Left cardiac atrium (tissue), 4 donors: ENCODE measurements at places on chromosomes 13 and 19. TPM values are rescaled to one million over a fixed set of nuclear protein-coding genes. Genes with fewer than 3 reads are reported as not detected.

- DNase-seq, result no peak
Observed at GRCh38 chr13:66128692-66129269, 1101.4 kb downstream of the PCDH9 start.

GRCh38 chr19:57664269-57665127 lies 4.2 kb upstream of the ZSCAN4 start:
- DNase-seq, result peak; percentile 68

DNA sequence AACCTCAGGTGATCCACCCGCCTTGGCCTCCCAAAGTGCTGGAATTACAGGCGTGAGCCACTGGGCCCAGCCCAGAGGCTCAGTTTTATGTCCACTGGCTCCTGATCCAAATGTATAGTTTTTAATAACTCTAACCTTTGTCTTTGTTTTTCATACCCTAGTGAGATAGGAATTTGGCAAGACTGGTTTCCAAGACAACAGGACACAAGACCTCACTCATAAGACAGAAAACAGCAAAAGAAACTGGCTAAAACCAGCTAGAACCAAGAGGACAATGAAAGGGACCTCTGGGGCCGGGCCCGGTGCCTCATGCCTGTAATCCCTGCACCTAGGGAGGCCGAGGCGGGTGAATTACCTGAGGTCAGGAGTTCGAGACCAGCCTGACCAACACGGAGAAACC lies 27.6 kb downstream of the CPT1C start:
- no peak for DNase-seq

GRCh38 chr13:32086366-32086765 lies 54.8 kb downstream of the FRY start:
- DNase-seq, result no peak

DNA sequence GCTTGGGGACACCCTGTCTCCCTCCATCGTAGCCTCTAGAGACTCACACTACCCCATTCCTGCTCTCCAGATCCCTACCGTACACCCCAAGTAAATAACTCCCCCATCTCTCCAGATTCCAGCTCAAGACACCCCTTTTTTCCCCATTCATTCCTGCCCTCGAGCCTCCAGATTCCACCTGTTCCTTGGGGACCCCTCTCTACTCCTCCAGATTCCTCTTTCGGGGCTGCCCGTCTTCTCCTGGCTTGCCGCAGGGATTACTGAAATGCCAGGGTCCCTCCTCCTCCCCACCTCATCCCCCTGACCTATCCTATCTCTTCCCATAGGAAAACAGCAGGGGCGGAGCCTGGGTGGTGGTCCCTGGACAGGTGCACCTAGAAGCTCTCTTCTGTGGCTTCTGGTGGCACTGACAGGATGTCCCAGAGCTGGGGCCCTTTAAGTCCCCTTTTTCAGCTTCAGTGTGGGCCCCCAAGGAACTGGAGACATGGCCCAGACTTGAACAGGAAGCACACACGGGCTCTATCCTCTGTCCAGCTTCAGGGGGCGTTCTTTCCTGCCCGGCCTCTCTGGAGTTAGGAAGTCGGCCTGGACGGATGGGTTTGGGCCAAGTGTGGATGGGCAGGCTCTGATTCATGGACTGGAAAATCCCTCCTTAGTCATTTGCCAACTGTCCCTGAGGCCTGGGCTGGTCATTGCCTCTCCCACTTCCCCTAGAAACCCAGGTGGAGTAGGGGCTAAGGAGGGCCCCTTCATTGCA lies 1.2 kb downstream of the ZSWIM4 start:
- DNase-seq, result peak; percentile 91

- no peak for DNase-seq
Observed at GRCh38 chr13:89695343-89696257, 1651.9 kb upstream of the MIR17HG start.

DNA sequence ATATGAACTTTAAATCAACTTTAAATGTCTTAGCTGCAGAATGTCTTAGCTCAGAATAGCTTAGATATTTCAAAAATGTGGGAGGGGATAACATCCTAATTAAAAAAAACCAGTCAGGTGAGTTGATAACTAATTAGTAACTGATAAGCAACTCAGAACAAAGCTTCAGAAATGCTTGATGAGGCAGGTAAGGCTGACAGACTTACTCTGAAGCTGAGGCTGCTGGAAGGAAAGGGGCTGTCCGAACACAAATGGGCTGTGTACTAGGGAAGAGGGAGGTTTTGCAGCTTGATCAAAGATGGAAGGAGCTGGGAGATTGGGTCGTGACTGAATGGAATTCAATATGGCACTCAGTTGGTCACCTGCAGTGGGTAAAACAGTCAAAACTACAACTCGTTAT lies 91.2 kb upstream of the FBXL3 start:
- DNase-seq, result no peak

DNA sequence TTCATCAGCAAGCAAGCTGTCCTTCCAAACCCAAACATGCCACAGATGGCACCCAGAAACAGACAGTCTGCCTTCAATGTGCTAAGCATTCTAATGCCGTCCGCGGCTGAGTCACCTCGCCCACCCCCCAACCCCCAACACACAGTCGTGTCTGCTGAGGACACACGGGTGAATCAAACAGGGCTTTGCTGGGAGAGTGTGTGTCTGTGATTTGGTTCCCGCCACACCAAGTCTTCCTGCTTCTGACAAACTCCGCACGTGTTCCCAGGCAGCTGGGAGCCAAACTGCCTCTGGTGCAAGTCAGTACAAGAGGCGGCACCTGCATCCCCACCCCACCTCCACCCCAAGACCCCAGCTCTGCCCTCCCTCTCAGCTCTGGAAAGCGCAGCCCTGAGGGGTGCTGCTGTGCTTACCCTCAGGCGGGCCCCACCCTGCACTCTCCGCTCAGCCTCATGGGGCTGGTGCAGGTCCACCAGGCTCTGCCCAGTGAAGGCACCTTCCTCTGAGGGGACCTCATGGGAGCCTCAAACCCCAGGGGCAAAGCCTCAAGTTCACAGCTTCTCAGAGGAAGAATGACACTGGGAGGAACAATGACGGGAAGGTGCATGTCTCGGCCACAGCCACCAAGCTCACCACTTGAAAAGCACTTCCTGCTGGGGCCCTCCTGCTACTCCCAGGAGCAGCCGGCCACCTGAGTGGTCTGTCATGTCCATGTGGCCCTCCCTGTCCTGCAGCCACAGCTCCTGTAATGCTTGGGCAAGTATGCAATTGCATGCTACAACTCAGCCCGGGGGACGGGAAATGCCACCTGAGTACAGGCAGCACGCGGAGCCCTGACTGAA lies 15.0 kb upstream of the SLC35E1 start:
- DNase-seq, result no peak

DNA sequence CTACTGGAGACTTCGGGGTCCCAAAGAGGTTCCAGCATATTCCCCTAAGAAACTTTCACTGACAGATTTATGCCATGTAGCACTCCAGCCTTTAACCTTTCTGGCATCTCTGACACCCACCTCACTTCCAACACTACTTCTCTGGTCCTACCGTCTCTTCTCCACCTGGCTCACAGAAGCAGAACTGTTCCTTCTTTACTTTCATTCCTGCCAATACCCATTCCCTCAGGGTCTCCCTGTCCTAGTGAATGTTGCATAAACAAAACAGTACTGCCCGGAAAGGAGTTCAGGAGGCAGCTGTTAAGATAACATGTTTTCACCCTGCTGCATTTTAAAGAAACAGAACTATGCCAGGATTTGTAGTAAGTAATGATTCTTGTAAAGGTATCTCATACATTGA lies 136.0 kb upstream of the MIR17HG start:
- DNase-seq, result no peak

DNA sequence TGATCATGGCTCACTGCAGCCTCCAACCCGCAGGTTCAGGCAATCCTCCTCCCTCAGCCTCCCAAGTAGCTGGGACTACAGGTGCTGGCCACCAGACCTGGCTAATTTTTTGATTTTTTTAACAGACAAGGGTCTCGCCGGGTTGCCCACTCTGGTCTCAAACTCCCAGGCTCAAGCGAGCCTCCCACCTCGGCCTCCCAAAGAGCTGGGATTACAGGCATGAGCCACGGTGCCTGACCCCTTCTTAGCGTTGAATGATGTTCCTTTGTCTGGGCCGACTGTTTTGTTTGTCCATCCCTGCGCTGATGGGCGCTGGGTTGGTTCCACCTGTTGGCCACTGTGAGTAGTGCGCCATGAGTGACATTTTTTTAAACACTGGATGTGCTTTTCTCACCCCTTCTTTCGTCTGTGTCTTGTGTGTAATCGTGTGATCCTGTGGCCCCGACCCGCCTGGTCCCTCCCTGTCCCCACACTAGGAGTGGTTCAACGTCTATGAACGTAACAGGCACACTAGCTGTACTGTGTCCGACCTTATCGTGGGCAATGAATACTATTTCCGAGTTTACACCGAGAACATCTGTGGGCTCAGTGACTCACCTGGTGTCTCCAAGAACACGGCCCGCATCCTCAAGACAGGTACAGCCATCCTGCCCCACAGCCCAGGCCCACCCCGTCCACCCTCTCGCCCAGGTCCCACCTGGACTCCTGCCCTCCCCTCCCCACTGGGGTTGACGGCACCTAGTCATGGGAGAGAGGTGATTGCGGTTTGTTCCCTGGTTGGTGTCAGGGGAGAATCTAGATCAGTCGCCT lies 15.0 kb upstream of the EMC10 start:
- DNase-seq, result peak; percentile 57

DNA sequence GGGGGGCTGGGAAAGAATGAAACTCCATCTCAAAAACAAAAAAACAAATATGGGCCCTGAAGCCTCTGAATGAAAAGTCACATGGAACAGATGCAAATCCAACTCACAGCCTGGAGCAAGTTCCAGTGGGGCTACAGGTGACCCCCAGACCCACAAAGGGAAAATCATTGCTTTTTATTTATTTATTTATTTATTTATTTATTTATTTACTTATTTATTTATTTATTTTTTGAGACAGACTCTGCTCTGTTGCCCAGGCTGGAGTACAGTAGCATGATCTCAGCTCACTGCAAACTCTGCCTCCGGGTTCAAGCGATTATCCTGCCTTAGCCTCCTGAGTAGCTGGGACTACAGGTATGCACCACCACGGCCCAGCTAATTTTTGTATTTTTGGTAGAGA lies 13.3 kb upstream of the CCL25 start:
- DNase-seq, result no peak

DNA sequence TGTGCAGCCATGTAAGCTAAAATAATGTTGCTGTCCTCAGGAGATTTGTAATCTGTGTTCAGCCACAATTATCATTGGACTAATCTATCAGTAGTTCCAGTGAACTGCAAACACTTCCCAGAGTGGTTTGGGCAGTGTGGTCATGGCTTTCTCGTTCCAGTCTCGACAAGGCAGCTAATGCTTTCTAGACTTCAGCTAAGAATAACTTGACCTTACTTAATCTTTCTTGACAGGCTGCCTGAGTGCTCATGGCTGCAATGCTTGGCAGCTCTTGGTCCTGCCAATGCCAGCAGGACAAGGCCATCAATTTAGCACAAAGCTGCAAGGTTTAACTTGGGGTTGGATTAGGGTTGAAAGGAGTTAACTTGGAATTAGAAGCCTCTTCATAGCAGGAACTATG lies 32.8 kb downstream of the ATP12A start:
- peak; percentile 32 for DNase-seq

GRCh38 chr19:27746691-27747380 lies 1466.1 kb downstream of the UQCRFS1 start:
- peak; percentile 41 for DNase-seq

DNA sequence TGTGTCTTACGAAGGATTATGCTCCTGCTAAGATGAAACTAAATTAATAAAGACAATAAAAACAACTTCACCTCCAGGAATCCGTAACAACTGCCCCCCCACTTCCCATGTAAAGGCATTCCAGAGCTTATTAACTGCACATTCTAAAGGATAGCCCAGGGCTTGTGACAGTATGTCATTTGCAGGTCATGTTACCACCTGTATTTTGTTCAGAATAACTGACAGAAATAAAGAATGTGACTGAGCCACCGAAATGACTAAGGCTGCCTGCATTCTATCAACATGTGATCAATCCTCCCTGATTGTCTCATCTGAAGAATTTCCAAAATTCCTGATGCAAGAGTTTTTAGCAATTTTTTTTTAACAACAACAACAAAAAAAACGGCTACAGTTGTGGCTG lies 117.2 kb downstream of the MIPEP start:
- DNase-seq, result no peak

GRCh38 chr13:67042556-67042955 lies 187.6 kb downstream of the PCDH9 start:
- DNase-seq, result no peak

DNA sequence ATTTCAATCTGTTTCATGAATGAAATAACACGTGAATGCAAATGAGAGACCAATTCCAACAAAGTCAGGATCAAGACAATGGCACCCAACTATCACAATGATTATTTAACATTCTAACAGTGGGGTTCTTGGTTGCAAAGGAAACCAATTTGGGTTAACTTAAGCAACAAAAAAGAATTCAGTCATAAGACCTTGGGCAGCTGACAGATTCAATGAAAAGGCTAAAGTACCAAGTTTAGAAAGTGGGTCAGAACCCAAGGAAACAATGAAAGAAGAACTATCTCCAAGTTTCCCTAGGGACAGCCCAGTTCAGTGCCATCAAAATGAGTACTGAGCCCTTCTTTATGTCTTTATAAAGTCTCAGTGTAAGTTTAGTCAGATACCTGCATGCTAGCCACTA lies 17.5 kb upstream of the SIGLEC14 start:
- no peak for DNase-seq

DNA sequence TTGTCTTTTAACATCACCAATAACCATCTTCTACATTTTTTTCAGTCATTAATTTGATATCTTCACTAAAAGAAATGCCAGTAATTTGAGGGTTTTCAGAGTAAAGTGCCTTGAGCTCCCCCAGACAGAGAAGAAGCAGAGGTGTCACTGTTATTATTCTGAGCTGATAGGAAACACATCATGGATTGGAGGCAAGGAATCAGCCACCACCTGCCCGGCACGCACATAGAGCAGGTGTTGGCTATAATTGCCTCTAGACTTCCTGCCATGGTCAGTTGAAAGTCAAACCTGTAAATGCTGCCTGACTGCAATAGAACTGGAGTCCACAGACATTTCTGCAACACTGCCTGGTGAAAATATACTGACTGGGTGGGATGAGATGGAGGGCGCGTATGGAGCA lies 776.6 kb downstream of the UQCRFS1 start:
- DNase-seq, result no peak

- no peak for DNase-seq
Observed at GRCh38 chr19:2942928-2943640, 1.7 kb downstream of the ZNF77 start.

IPO5 gene
- 101 TPM for total RNA-seq

FUT6 gene
- total RNA-seq, result not detected

LGI4 gene
- 17.9 TPM for total RNA-seq

ANGPTL8 gene
- 4.0 TPM for total RNA-seq

DMKN gene
- 7.5 TPM for total RNA-seq

OR7A10 gene
- not detected for total RNA-seq

CEACAM16 gene
- total RNA-seq, result not detected

LYL1 gene
- total RNA-seq, result 9.0 TPM

FGF14 gene
- 1.3 TPM for total RNA-seq
